ENCODE measurements at places on chromosomes 7 and 10. TPM values are rescaled to one million over a fixed set of nuclear protein-coding genes. Genes with fewer than 3 reads are reported as not detected.

NDUFB2 gene
- total RNA-seq: 116 TPM

SKIDA1 gene
- total RNA-seq: 0.30 TPM

NEURL1 gene
- total RNA-seq: 0.59 TPM

PLAU gene
- 56.4 TPM for total RNA-seq

MOGAT3 gene
- total RNA-seq: not detected

OR2A5 gene
- not detected for total RNA-seq

KCNIP2 gene
- total RNA-seq: 0.59 TPM

GJD4 gene
- total RNA-seq: not detected

SPDYE1 gene
- total RNA-seq: not detected

ABCC2 gene
- 0.89 TPM for total RNA-seq

CALHM3 gene
- not detected for total RNA-seq

SMARCD3 gene
- 41.3 TPM for total RNA-seq

CCDC186 gene
- 22.4 TPM for total RNA-seq

SUFU gene
- 8.2 TPM for total RNA-seq

NPSR1 gene
- total RNA-seq: not detected

STK31 gene
- not detected for total RNA-seq

LLCFC1 gene
- total RNA-seq: not detected

COX19 gene
- total RNA-seq: 14.1 TPM

AQP1 gene
- total RNA-seq: 19.5 TPM

OR6V1 gene
- total RNA-seq: not detected

FOXP2 gene
- 1.2 TPM for total RNA-seq

GSTO1 gene
- 158 TPM for total RNA-seq

MBLAC1 gene
- total RNA-seq: 2.2 TPM

GRM3 gene
- total RNA-seq: not detected

HOXA4 gene
- 0.89 TPM for total RNA-seq

TWIST1 gene
- 24.9 TPM for total RNA-seq

STX1A gene
- 49.6 TPM for total RNA-seq

CARD11 gene
- 2.8 TPM for total RNA-seq

PSMA2 gene
- 88.5 TPM for total RNA-seq

LZTS2 gene
- total RNA-seq: 49.3 TPM

MEST gene
- 917 TPM for total RNA-seq

ARID5B gene
- 25.2 TPM for total RNA-seq

MAGI2 gene
- total RNA-seq: 16.0 TPM

EN2 gene
- under 0.01 TPM for total RNA-seq

LRWD1 gene
- total RNA-seq: 21.1 TPM

CTAGE4 gene
- total RNA-seq: not detected

ZNF488 gene
- under 0.01 TPM for total RNA-seq

PMS2 gene
- 20.8 TPM for total RNA-seq

MEIG1 gene
- total RNA-seq: not detected

NOBOX gene
- not detected for total RNA-seq

FEZF1 gene
- total RNA-seq: not detected

OGDHL gene
- total RNA-seq: 0.14 TPM

PON1 gene
- total RNA-seq: not detected

CPN1 gene
- not detected for total RNA-seq

PODXL gene
- total RNA-seq: 3.5 TPM

RAPGEF5 gene
- 1.5 TPM for total RNA-seq

HHEX gene
- 2.0 TPM for total RNA-seq

LRIT1 gene
- not detected for total RNA-seq

GARIN1A gene
- total RNA-seq: 1.5 TPM

YWHAG gene
- total RNA-seq: 169 TPM

PRKAR2B gene
- 6.8 TPM for total RNA-seq

TCERG1L gene
- not detected for total RNA-seq

HOXA7 gene
- total RNA-seq: 1.8 TPM

HOXA11 gene
- total RNA-seq: 13.2 TPM

HEPACAM2 gene
- total RNA-seq: not detected

PDE1C gene
- total RNA-seq: 0.74 TPM
